ENCODE measurements at places on chromosomes 7 and 10.

DNA sequence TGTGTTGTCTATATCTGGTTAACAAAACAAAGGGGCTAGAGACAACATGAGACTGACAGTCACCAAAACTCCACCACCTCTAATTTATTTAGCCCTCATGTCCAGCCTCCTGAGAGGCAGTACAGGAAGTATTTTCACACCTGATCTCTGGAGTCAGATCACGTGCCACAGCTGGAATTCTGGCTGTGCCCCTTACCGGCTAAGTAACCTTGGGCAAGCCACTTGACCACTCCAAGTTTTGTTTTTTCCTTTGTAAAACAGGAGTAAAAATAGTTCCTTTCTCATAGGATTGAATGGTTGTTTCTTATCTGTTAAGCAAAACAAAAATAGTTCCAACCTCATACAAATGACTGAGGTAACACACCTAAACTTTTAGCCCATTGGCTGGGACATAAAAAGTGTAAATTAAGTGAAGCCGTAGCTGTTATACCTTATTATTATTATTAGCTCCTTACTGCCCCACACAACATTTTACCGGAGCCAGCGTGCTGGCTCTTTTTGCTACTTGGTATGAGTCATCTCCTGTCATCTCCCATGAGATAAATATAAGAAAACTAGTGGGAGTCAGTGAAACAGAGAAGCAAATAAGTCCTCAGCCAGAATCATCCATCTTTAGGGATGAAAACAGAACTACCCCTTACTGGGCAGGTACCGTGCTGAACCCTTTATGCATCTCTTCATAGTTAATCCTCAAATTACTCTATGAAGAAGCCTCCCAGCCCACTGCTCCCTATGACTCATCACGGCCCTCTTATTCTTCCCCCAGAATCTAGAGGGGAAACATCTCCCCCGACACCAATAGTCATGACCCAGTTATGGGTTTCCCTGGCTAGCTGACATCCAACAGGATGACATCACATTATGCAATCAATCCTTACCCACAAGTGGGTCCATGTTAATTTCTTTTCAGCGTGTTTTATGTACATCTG is 44.9 kb downstream of the PPP1R3C start:
- DNase-seq, result no peak

DNA sequence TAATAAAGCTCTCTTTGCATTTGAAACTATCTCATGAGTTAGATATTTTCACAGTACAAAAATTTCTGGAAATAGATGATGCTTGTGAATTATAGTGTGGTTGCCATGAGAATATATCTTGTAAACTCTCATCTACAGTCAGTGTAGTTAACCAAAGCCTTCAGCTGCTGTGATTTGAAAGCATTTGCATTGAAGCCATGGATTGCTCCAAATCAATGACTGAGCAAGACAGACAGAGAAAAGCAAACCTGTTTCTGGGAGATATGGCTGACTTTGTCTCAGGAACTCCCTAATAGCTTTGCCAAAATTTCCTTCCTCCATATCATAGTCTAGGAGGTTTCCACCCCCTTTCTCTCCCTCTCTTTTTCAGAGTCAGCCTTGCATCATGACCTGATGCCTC is 955.3 kb downstream of the REEP3 start:
- DNase-seq, result no peak

DNA sequence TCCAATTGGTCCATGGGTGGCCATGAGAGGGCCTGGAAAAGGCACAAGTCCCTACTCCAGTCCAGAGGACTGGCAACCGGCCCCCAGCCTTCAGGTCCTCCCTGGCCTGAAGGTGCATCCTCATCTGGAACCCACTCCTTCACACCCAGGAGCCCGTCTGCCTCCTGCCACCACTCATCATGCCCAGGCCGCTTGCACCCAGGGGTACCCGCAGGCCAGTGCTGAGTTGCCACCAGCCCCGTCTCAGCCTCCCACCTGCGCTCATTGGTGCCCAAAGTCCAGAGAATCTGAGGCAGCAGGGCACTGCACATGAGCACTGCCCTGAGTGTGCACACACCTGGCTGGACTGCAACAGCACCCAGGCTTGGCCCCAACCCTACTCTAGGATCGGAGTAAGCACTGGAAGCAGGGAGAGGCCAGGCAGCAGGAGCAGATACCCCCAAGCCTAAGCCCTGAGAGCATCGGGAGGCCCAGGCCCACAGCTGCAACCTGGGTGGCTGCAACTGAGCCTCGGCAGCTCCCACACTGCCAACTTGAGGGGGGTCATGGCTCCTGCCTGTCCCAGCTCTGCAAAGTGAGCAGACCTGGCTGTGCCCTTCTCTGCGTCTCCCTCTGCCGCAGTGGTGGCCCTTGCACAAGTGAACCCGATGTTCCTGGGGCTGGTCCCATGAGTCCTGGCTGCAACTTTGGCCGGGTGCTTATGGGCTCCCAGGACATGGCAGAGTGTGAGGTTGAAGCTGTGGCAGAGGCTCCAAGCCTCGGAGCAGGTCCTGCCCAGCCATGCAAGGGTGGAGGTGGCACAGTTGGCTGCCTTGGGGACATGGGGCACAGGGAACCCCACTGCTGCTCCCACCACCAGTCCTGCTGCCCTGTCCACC is 44.3 kb downstream of the TCERG1L start:
- no peak for DNase-seq

- DNase-seq, result no peak
Measured at GRCh38 chr10:86258941-86259340, 107.7 kb downstream of the GRID1 start.

- no peak for DNase-seq
Measured at GRCh38 chr10:49298671-49298982, 343 bp upstream of the C10orf71 start.

Measured in stimulated activated CD4-positive, alpha-beta T cell treated with anti-CD3 and anti-CD28 coated beads, TNF-alpha, amount 100 ng/mL, for 1 hour (primary cell).